Bladder microvascular endothelial cell (primary cell): ENCODE measurements at places on chromosomes 7 and 10. TPM values are rescaled to one million over a fixed set of nuclear protein-coding genes. Genes with fewer than 3 reads are reported as not detected.

Gene PTTG1IP2
- total RNA-seq, result not detected in 2 replicates

Gene NANOS1
- 0.16 and 0.25 TPM in 2 replicates for total RNA-seq

Gene SPDYE2
- total RNA-seq, result not detected in 2 replicates

Gene PNLIPRP2
- not detected in 2 replicates for total RNA-seq

Gene STEAP4
- total RNA-seq, result 0.06 TPM in 1 of 2 replicates, not detected in the other

Gene CHN2
- total RNA-seq, result 0.76 and 2.9 TPM in 2 replicates

Gene CFAP70
- 0.16 and 0.25 TPM in 2 replicates for total RNA-seq

Gene PON1
- under 0.01 TPM in 1 of 2 replicates, not detected in the other for total RNA-seq

Gene FGFR2
- total RNA-seq, result not detected in 2 replicates

Gene OR2A1
- total RNA-seq, result not detected in 2 replicates

Gene TFEC
- 8.5 and 8.6 TPM in 2 replicates for total RNA-seq

Gene HTR5A
- not detected in 2 replicates for total RNA-seq

Gene ALOX5
- 0.13 TPM in 1 of 2 replicates, not detected in the other for total RNA-seq

Gene RASA4B
- total RNA-seq, result 8.3 and 9.2 TPM in 2 replicates

Gene LFNG
- 6.3 and 32.2 TPM in 2 replicates for total RNA-seq

Gene NCF1
- not detected in 2 replicates for total RNA-seq

Gene NYAP1
- total RNA-seq, result 2.5 and 2.6 TPM in 2 replicates

Gene PAPOLB
- total RNA-seq, result 0.31 TPM in 1 of 2 replicates, not detected in the other

Gene LANCL2
- 11.8 and 19.8 TPM in 2 replicates for total RNA-seq

Gene WEE2
- total RNA-seq, result not detected in 2 replicates

Gene LGI1
- total RNA-seq, result not detected in 2 replicates

Gene GDF10
- total RNA-seq, result not detected in 2 replicates

Gene CFTR
- total RNA-seq, result not detected in 2 replicates
